Pulmonary artery endothelial cell (primary cell): ENCODE measurements at places on chromosomes 4 and X. TPM values are rescaled to one million over a fixed set of nuclear protein-coding genes. Genes with fewer than 3 reads are reported as not detected.

GRCh38 chr4:77593993-77594392, 11.6 kb upstream of the CXCL13 start:
- DNase-seq, result no peak

GRCh38 chr4:172982151-172982590, 186.4 kb upstream of the GALNT7 start:
- peak; percentile 67 for DNase-seq

DNA sequence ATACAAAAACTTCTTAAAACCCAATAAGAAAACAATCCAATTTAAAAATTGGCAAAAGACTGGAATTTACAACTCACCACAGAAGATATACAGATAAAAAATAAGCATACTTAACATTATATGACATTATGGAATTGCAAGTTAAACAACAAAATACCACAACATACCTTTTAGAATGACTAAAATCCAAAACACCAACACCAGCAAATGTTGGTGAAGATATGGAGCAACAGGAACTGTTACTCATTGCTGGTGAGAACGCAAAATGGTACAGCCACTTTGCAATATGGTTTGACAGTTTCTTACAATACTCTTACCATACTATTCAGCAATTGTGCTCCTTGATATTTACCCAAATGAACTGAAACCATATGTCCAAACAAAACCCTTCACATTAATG, 112.4 kb downstream of the ADGRL3 start:
- DNase-seq, result no peak

- DNase-seq, result no peak
These were observed at the start of gene HMX1 for GRCh38 chr4:8871417-8872401. TSS of gene HMX1 (minus strand) at chr4:8871839. CDS start at chr4:8871614, 225 bp downstream.

GRCh38 chr4:125420526-125420925, 105.8 kb downstream of the FAT4 start:
- DNase-seq, result no peak

Gene TIGD4
- 0.04 and 0.20 TPM in 2 replicates for total RNA-seq

Gene PAPSS1
- total RNA-seq, result 97.9 and 116 TPM in 2 replicates

Gene MAGEB6B
- total RNA-seq, result not detected in 2 replicates

DNA sequence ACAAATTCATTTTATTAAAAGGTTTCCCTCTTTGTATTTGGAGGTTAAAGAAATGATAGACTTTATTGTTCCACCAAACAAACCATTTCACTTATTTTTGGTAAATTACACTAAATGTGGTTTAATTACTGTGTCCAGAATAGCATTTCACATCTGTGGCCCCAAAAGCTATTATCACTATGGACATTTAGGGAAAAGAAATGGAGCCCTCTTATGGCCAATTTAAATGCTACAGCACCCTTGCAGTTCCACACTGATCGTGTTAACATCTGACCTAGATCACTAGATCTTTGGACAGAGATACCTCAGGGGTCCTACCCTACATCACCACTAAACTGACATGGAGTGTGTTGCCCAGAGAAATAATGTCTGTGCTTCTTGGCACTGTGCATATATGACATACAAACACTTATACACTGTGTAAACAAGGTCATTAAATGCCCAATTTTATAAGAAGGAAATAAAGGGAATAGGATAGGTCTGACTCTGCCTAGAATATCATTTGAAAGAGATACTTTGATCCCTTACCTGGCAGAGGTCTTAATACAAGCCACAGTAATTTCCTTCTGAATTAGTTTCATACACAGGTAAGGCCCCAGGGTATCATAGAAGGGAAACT, 163.9 kb downstream of the KDR start:
- no peak for DNase-seq

DNA sequence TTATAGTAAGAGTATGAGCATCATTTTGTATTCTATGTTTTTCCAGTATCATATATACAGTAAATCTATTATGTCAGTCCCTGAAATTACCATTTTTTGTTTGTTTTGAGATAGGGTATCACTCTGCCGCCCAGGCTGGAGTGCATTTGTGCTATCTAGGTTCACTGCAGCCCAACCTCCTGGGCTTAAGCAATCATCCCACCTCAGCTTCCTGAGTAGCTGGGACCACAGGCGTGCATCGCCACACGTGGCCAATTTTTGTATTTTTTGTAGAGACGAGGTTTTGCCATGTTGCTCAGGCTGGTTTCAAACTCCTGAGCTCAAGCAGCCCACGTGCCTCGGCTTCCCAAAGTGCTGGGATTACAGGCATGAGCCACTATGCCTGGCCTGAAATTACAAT, 85.6 kb downstream of the ZNF330 start:
- DNase-seq, result no peak

- DNase-seq, result no peak
These were observed 33.5 kb upstream of the SPANXD start for GRCh38 chrX:141732031-141732430.

Gene OTUD6A
- not detected in 2 replicates for total RNA-seq

Gene ITGB1BP2
- total RNA-seq, result 0.46 and 1.4 TPM in 2 replicates

GRCh38 chr4:54473077-54473545, 184.6 kb upstream of the KIT start:
- no peak for DNase-seq

DNA sequence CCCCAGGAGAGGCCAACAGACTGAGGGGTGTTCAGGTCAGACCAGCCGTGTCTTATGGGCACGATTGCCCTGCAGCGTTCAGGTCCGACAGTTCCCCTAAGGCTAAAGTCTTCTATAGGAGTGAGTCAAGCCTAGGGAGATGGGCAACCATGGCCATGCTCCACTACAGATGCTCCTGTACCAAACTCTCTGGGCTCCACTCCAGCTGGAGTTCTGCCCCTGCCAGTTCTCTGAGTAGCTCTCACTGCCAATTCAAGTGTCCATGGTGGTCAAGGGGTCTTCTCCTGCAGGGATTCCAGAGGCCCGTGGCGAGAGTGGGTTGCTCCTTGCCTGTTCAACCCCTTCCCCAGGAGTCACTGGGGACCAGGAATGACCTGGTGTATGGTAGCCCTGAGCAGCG, 38.2 kb downstream of the BEX3 start:
- DNase-seq, result no peak

Gene UGT2A3
- not detected in 2 replicates for total RNA-seq

- peak; percentile 97 for DNase-seq
These were observed 69.9 kb downstream of the CHIC2 start for GRCh38 chr4:53994382-53995102.

Gene VEGFD
- 0.20 and 0.28 TPM in 2 replicates for total RNA-seq

Gene PCYT1B
- total RNA-seq, result under 0.01 and 0.11 TPM in 2 replicates

DNA sequence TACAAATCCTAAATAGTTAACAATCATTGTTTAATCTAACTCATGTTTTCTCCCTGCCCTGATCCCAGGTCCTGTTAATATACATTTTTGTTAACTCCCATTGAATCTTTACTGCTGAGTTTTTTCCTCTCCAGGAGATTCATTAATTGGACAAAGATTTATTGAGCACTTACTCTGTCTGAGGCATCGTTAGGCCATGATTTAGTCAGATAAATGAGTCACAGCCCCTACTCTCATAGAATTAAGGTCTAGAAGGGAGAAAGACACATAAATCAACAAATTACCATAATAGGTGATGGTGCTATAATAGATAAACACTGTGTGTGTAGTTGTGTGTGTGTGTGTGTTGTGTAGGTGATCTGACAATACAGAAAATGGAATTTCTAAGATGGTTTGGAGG, 112.5 kb downstream of the MAPK10 start:
- DNase-seq, result no peak

Gene ALAS2
- total RNA-seq, result not detected in 2 replicates

Gene NWD2
- not detected in 2 replicates for total RNA-seq

GRCh38 chrX:114152130-114152529, 431.8 kb upstream of the HTR2C start:
- DNase-seq, result peak; percentile 36

GRCh38 chr4:79489506-79489905, 81.5 kb upstream of the GK2 start:
- DNase-seq, result no peak

DNA sequence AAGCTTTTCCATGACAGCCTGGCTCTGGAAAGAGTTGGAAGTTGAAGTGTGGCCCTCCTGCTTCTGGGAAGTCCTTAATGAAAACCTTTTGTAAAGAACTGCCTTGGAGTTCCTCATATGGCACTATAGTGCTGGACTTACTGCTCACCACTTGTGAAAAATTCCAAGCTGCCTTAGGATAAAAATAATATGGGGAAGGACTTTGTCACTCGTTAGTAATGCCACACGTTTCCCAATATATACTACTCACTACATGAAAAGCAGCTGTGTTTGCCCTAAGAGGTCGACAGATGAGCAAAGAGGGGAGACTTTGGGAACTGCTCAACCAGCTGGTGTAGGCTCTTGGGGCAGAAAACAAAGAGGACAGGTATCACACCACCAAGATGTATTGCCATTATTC, 11.7 kb downstream of the OPHN1 start:
- no peak for DNase-seq

Gene MMAA
- 3.5 and 5.7 TPM in 2 replicates for total RNA-seq

DNA sequence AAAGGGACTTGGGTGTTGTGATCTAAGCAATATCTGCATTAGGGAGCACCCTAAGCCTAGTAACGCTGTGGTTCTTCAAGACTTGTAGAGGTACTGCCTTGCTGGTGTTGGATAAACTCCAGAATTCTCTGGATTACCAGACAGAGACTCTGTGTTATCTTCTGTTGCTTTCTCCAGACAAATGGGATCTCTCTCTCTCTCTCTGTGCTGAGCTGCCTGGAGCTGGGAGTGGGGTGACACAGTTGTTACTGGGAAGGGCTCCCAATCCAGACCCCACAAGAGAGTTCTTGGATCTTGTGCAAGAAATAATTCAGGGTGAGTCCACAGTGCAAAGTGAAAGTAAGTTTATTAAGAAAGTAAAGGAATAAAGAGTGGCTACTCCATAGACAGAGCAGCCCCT, 48.8 kb downstream of the MCUB start:
- no peak for DNase-seq

- DNase-seq, result no peak
These were observed 520.5 kb downstream of the GBA3 start for GRCh38 chr4:23213198-23213597.

DNA sequence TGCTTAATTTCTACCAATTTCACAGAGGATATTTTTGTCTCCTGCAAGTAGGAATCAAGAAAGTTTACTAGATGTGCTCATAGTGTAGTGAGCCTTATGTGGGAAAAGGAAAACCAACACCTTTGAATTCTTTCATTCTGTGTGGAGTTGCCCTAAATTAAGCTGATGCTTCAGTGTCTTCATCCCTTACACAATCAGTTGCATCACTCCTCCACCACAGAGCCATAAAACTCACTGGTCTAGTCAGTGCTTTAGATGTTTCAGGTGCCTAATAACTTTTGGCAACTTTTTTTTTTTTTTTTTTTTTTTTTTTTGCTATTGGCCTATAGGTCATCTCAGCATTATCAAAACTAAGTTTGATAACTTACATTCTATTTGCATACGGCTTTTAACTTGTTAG, 41.5 kb downstream of the HHIP start:
- DNase-seq, result no peak

- DNase-seq, result no peak
These were observed 127.2 kb downstream of the ARHGEF9 start for GRCh38 chrX:63657821-63658220.

DNA sequence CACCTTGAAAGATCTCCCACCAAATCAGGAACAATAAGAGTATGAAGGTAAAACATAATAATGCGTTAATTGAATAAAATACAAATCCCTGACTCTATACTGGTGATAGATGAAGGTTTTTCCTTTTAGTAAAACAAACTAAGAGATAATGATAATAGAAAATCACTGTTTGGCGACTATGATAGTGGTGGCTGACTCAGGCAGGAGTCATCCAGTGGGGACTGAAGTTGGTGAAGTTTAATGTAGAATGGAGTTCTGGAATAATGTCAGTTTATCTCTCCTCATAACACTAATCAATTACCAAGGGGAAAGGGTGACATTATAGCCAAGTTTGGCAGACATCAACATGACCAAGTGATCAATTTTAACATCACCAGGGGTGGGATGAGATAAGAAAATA, 21.3 kb downstream of the ABCG2 start:
- no peak for DNase-seq

DNA sequence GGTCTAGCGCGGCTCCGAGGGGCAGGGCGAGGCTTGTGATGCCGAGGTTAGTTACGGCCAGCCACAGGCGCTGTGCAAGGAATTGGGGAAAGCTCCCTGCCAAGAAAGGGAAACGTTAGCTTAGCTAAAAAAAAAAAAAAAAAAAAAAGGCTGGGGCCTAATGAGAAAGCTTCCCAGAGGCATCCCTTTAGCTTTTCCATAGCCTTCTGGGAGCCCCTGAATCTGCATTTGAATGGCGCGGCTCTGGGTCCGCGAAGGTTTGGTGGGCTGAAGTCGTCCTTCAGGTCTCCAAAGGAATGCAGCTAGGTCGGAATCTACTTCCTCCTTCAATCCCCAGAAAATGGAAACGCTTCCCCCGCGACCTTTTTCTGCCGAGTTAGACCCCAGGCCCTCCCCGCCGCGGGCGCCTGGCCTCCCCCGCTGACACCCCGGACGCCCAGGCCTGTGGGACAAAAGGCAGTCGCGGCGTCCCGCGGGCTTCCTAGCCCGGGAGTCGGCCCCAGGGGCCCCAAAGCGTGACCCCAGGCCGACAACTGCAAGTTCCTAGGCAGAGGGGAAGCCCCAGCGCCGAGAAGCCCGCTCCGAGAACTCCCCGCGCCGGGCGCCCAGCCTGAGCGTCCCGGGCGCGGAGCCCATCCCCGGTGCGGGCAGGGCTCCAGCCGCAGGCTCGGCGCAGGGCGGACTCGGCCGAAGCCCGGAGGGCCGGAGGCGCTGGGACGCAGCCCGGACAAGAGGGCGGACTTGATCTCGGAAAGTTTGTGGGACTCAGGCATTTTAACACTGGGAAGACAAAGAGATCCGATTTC, 605 bp upstream of the FAT1 start:
- DNase-seq, result no peak

GRCh38 chr4:41763729-41764128, 15.2 kb upstream of the PHOX2B start:
- DNase-seq, result no peak

DNA sequence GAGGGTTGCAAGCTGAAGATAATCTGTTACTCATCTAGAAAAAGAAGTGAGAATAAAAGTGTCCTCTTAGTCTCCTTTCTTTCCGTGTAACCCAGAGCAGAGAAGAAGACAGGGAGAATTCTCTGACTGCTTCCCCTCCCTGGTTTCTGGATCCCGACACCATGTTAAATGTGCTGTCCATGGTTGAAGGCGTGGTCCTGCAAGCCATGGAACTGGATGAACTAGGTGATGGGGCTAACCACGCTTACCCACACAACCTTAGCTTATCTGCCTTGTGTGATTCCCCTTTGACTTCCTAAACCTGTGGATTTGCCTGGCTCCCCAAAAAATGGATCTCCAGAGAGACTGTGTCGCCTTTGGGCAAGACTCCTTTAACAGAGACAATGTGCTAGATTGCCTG, 907.6 kb downstream of the FSTL5 start:
- no peak for DNase-seq

DNA sequence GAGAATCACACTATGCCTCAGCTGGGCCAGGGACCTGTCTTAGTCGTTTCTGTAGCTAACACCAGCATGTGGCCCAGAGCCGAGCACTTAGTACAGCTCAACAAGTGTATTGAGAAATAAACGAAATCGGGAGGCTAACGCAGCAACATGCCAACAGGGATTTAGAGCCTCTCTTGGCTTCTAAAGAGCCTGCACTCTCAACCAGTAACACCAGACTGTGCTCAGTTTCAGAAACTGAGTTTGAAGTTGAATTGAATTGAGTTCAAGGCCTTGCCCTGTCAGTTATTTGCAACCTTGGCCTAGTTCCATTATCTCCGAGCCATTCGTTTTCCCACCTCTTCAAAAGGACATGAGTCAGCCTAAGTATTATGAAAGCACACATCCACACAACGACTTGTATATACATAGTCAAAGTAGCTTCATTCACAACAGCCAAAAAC, 71.3 kb upstream of the LDB2 start:
- DNase-seq, result no peak

GRCh38 chr4:154035341-154035740, 246.5 kb upstream of the SFRP2 start:
- no peak for DNase-seq
